ENCODE measurements at places on chromosomes 3 and 15.

GRCh38 chr15:35013370-35013769 is 25.3 kb upstream of the ZNF770 start:
- DNase-seq = no peak

DNA sequence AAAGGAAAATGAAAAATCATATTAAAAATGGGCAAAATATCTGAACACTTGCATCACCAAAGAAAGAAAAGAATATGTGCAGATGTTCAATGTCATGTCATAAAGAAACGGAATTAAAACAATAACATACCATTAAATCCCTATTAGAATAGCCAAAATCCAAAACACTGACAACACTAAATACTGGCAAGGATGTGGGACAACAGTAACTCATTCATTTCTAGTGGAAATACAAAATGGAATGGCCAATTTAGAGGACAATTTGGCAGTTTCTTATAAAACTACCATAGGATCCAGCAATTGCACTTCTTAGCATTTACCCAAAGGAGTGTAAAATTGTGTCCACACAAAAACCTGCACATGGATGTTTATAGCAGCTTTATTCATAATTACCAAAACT is 542.5 kb upstream of the UBE2E2 start:
- no peak for DNase-seq

GRCh38 chr3:42605546-42606173 is 5.2 kb downstream of the NKTR start:
- no peak for DNase-seq

DNA sequence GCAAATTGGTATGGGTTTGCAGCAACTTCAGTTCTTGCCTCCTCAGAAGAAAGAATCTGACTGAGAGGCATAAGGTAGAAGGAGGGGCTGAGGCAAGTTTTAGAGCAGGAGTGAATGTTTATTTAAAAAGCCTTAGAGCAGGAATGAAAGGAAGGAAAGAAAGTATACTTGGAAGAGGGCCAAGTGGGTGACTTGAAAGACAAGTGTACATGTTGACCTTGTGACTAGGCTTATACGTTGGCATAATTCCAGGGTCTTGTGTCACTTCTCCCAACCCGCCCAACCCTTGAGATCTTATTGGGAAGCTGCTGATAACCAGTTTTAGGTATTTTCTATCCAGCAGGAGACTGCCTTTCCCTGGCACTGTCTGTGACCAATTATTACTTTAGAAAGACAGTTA is 436.9 kb upstream of the ZNF717 start:
- DNase-seq = no peak

GRCh38 chr3:185711255-185711870 is 113.5 kb downstream of the IGF2BP2 start:
- no peak for DNase-seq

- no peak for DNase-seq
These were observed 494.6 kb downstream of the NTRK3 start for GRCh38 chr15:87761736-87762509.

DNA sequence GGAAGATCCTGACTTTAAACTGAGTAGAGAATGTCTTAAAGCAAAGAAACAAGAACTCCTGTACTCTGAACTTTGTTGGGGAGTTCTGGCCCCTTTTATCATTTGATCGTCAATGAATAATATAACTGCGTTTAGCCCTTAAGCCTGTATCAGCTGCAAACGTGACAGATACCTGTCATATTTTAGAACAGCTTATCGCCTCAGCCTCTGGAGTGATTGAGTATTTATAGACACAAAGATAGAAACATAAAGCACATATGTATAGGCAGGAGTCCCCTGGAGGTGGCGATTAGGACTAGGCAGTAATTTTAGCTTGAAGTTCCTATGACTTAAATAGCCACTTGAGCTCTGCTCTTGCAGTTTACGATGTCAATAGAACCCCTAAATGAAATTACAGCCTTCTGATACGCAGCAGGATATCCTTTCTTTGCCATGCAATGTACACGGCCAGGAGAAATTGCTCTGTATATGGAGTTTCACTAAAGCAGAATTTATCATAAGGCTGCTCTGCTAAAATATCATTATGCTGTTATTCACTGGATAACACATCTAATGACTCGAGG is 321.8 kb downstream of the TIGIT start:
- DNase-seq = no peak

- DNase-seq = no peak
These were observed 843.2 kb downstream of the CADM2 start for GRCh38 chr3:85801955-85802354.

- no peak for DNase-seq
These were observed 13.5 kb downstream of the SOX2 start for GRCh38 chr3:181725131-181725731.

- peak; percentile 39 for DNase-seq
These were observed 906.0 kb upstream of the ALCAM start for GRCh38 chr3:104460477-104461406.

- DNase-seq = no peak
These were observed 1208.3 kb downstream of the OTOL1 start for GRCh38 chr3:162704799-162705385.

DNA sequence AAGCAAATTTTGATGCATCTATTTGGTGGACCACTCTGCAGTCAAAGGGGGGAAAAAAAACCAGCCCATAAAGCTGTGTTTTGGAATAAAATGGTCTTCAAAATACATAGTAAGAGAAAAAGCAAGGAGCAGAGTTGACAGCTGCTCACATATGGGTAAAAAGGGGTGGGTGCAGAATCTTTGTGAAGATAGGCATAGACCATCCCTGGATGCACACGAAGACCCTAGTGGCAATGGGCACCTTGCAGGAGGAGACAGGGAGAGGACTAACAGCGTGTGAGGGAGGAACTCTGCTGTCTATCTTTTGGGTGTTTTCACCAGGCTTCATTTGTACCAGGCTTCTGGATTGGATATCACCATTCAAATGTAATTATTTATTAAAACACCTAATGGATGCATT is 43.9 kb downstream of the CTNNB1 start:
- DNase-seq = no peak

DNA sequence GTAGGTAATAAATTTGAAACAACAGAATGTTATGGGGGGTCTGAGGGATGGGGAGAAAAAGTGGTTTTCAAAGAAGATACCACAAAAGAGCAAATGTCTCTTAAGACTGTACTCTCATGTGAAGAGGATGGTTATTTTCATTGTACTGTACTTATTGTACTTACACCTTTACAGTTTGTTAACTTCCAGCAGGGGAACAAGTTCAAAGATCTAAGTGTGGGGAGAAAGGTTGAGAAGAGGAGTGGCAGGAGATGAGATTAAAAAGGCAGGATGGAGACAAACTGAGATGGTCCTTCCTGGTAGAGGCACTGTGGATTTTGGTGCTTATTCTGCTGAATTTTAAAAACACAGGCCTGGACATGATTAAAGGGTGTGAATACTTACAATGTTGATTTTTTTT is 5.4 kb upstream of the ZCWPW2 start:
- no peak for DNase-seq

DNA sequence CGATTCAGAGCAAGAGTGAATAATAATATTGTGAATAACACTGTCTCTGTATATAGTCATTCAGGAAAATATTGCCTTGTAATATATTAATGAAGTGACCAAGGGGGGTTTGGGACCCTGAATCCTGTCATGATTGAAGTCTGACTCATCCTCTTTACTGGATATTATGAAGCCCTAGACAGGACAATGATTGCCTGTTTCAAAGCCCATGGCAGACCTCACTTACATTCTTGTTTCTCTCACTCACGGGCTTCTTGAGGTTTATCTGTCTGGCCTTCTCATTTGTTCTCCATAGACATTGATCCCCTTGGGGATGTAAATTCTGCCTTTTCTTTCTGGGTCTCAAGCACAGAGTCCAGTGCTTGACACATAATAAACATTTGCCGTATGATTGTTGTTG is 449.3 kb upstream of the THRB start:
- DNase-seq = peak; percentile 59

GRCh38 chr3:67044295-67044694 is 46.2 kb downstream of the KBTBD8 start:
- DNase-seq = no peak

GRCh38 chr3:159146856-159147435 is 345.1 kb downstream of the MFSD1 start:
- no peak for DNase-seq

DNA sequence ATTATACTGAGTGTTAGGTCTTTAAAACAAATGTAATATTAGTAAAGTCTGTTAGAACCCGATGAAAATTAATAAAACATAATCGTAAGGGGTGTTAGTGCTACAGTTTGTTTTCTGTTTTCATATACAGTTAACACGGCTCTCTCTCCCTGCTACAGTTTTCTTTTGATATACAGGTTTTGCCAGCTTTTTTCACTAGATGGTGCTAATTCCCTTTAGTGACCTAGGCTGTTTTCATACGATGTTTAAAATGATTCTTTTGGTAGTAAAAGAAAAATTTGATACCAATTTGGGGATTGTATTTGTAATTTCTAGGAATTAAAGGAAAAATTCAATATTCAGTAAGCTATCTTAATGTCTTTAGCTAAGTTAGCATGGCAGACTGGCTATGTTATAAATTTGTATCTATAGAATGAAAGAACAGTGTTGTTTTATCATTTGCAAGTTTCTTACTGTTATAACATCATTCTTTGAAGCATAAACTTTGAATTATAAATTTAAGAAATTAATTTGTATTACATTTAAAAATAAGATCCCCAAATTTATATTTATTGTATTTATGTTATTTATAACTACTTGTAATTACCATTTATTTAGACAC is 11.5 kb downstream of the APH1B start:
- peak; percentile 54 for DNase-seq

Data from foreskin melanocyte (primary cell).